ENCODE measurements at places on chromosomes 3 and 15. TPM values are rescaled to one million over a fixed set of nuclear protein-coding genes. Genes with fewer than 3 reads are reported as not detected.

CP gene
- not detected for total RNA-seq

- H3K36me3 ChIP-seq = no peaks in the 10 kb centered on the region
- no peak overlapping the region for H3K4me3 ChIP-seq
- no peaks in the 10 kb centered on the region for H3K27me3 ChIP-seq
- H3K4me1 ChIP-seq = no peaks in the 10 kb centered on the region
Measured at GRCh38 chr3:14770591-14770990, 48.2 kb upstream of the FGD5 start.

DNA sequence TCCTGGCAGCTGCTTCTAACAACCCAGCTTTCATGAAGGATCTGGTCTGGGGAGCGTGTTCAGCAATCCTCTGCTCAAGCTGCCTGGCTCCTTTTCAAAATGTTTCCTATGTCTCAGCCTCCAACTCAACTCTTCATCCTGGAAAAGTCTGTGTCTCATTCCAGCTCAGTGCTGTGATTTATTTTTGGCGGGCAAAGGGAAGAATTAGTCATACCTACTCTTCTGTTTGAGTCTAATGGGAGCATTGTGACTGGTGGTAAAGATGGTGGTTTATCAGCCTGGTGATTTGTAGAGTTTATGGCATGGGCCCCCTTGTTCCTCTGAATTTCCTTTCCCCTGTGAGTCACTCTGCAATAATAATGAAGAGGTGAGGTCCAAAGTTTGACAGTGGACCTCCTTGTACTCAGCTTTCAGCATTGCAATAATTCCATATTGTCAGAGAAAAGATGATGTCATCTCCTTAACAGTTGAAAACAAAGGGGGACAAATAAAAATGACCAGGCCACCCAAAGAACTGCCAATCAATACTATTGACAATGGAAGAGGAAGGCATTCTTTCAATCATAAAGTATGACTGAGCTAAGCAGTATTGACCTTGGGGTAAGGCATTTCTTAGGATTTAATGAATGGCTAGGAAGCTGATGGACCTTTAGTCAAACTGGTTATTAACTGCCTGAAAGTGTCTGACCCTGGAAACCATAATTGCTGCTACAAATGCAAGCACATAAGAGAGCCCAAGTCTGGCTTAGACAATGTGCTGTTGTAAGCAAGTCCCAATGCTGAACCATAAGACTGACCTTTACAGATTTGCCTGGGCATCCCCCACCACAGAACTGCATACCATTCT is 204.7 kb upstream of the MCTP2 start:
- no peaks in the 10 kb centered on the region for H3K36me3 ChIP-seq
- DNase-seq = no peak
- no peak overlapping the region for H3K27ac ChIP-seq
- H3K27me3 ChIP-seq = no peaks in the 10 kb centered on the region
- H3K4me1 ChIP-seq = no peaks in the 10 kb centered on the region

DNA sequence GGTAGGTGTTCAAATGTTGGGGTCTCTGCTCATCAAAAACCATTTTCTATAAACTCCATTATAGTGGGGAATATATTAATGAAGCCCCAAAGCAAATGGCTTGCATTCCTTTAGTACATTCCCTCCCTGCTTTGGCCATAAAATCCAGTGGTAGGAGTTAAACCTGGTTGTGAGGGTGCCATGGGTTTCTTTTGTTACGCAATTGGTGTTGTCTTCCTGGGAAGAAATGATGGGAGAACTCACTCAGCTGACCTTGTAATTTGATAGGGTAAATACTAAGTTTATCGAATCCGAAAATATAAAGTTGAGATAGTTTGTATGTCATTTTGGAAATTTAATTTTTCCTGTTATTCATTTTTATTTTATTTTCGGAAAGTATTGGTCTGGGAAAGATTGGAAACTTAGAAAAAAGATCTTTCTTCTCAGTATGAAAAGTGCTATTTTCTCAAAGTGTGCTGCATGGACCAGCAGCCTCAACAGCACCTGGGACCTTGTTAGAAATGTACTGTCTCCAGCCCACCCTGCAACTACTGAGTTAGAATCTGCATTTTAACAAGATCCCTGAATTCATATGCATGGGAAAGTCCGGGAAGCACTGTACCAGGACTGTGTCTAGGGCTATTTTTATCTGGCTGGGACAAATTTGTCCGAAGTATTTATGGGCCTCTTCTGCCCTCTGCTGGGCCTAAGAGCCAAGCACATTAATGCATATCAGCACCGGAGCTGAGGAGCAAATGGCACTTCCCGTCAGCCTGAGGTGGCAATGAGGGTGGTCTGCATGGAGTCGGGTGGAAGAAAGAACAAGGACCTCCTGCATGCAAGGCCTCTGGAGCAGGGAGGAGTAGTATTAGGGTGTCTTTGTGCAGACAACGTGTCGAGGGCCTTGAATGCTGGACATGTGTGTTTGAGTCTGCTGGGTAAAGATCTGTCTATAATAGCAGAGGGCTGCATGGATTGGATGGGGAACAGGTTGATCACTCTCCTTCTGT is 54.7 kb downstream of the FAM81A start:
- DNase-seq = peak; percentile 76
- H3K27me3 ChIP-seq = no peaks in the 10 kb centered on the region
- H3K27ac ChIP-seq = no peak overlapping the region

DNA sequence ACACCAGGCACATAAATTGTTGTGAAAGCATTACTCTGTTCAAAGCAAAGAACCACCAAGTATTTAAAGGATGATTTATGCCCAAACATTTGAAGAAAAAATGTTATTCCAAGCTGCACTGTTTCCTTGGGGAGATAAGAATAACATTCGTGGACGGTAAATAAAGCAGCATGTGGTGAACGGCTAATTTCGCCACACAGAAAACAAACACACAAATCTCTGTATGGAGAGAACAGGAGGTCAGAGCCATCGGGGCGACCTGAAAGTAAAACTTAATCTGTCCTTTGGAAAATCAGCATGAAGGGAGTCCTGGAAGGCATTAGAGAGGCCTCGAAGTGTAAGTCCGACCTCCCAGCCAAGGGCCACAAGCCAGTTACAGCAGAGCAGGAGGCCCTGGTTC is 27.1 kb upstream of the GABRG3 start:
- H3K36me3 ChIP-seq = no peaks in the 10 kb centered on the region
- H3K27me3 ChIP-seq = no peaks in the 10 kb centered on the region
- no peak overlapping the region for H3K27ac ChIP-seq
- no peak overlapping the region for H3K4me3 ChIP-seq

- peaks cover 30% of the 10 kb centered on the region for H3K4me1 ChIP-seq
- H3K27ac ChIP-seq = no peak overlapping the region
- DNase-seq = peak; percentile 41
Measured at GRCh38 chr15:92881211-92881754, 18.8 kb upstream of the CHD2 start.
